Psoas muscle (tissue), 8 donors: ENCODE measurements at places on chromosomes 2 and 18. TPM values are rescaled to one million over a fixed set of nuclear protein-coding genes. Genes with fewer than 3 reads are reported as not detected.

DNA sequence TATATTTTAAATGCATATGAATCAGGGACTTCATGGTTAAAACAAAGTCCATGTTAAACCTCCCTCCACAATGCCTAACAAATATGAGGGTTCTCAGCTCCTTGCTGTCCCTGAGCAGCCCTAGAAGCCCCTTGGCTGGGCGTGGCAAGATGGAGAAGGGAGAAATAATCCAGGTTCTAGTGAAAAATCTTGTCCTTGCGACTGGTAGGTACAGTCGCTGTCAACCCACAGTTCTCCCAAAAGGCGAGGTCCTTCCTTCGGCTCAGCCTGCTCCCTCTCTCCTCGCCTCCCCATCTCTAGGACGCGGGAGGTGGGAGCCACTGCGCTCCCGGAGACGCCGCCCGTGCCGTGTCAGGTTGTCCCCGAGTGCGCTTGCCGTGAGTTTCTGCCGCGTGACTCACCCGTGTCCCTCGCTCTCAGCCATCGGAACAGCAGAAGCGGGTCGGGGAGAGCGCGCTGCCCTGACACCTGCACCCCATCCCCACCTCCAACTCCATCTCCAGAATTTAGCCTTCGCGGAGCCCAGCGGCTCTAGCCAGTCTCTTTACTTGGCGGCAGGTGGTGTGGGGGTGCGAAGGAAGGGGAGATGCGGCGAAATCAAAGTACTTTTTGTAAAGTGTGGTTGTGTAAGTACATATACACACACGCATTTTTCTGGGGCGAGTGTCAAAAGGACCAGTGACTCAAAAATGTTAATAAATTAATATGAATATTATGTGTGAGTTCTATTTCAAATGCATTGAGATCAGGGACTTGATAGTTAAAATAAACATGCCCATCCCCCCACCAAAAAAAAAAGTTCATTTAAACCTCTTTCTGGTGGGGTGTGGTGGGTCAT, 65.1 kb upstream of the TMEM17 start:
- no peak overlapping the region for H3K4me3 ChIP-seq
- H3K36me3 ChIP-seq: no peaks in the 10 kb centered on the region
- H3K27ac ChIP-seq: no peak overlapping the region
- H3K27me3 ChIP-seq: peaks cover 7% of the 10 kb centered on the region

GRCh38 chr2:241767464-241768250, 9.0 kb upstream of the GAL3ST2 start:
- H3K27ac ChIP-seq: no peak overlapping the region
- H3K36me3 ChIP-seq: no peaks in the 10 kb centered on the region
- peaks cover 10% of the 10 kb centered on the region for H3K4me1 ChIP-seq
- DNase-seq: no peak

DNA sequence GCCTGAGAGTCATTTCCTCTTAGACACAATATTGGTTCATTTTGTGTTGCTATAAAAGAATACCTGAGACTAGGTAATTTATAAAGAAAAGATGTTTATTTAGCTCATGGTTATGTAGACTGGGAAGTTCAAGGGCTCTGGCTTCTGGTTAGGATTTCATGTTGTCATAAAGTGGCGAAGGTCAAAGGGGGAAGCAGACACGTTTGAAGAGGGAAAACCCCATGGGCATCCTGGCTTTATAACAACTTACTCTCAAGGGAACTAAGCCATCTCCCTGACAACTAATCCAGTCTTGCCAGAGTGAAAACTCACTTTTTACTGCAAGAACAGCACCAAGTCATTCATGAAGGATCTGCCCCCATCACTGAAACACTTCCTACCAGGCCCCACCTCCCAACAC, 89.7 kb upstream of the RNF152 start:
- H3K36me3 ChIP-seq: no peaks in the 10 kb centered on the region
- H3K27me3 ChIP-seq: no peaks in the 10 kb centered on the region
- no peaks in the 10 kb centered on the region for H3K4me1 ChIP-seq
- no peak overlapping the region for H3K4me3 ChIP-seq
- H3K27ac ChIP-seq: no peak overlapping the region
- DNase-seq: no peak

Gene CD8B
- total RNA-seq: not detected

Gene ITGA6
- total RNA-seq: 42.6 TPM

- H3K36me3 ChIP-seq: no peaks in the 10 kb centered on the region
- no peak for DNase-seq
- no peaks in the 10 kb centered on the region for H3K27me3 ChIP-seq
- no peak overlapping the region for H3K4me3 ChIP-seq
- no peaks in the 10 kb centered on the region for H3K4me1 ChIP-seq
Observed at GRCh38 chr18:74333091-74333490, 17.5 kb downstream of the C18orf63 start.

DNA sequence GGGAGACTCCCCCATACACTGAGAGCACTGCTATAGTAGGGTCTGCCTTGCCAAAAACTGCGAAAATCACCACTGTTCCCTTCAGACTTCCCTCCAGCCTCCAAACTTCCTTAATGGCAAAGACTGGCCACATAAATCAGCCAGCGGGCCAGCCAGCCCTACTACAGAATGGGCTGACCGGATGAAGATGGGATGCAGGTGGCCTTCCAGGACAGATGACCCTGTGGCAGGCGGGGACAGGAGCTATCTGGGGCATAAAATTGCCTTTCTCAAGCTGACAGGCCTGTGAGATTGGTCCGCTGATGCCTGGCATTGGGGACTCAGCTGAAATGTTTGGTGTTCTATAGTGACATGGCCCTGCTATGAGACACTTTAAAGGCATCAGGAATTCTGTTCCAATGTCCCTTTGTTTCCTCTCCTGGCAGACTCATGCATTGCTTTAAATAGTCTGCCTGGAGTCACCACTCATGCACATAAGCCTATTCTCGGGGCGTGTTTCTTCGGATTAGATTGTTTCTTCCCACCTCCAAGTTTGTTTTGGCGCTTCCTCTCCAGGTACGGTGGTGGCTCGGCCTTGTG, 135.9 kb downstream of the ALPK2 start:
- H3K4me3 ChIP-seq: no peak overlapping the region

GRCh38 chr2:12710301-12710700, 6.4 kb upstream of the TRIB2 start:
- no peak overlapping the region for H3K4me3 ChIP-seq
- H3K4me1 ChIP-seq: peaks cover 13% of the 10 kb centered on the region
- DNase-seq: no peak
